ENCODE measurements at places on chromosomes 5 and 9. TPM values are rescaled to one million over a fixed set of nuclear protein-coding genes. Genes with fewer than 3 reads are reported as not detected.

Gene ACSL6
- total RNA-seq = 1.4 TPM

Gene FOXD4L3
- not detected for total RNA-seq

Gene LRRC70
- total RNA-seq = 3.6 TPM

Gene MARVELD2
- total RNA-seq = 41.2 TPM

DNA sequence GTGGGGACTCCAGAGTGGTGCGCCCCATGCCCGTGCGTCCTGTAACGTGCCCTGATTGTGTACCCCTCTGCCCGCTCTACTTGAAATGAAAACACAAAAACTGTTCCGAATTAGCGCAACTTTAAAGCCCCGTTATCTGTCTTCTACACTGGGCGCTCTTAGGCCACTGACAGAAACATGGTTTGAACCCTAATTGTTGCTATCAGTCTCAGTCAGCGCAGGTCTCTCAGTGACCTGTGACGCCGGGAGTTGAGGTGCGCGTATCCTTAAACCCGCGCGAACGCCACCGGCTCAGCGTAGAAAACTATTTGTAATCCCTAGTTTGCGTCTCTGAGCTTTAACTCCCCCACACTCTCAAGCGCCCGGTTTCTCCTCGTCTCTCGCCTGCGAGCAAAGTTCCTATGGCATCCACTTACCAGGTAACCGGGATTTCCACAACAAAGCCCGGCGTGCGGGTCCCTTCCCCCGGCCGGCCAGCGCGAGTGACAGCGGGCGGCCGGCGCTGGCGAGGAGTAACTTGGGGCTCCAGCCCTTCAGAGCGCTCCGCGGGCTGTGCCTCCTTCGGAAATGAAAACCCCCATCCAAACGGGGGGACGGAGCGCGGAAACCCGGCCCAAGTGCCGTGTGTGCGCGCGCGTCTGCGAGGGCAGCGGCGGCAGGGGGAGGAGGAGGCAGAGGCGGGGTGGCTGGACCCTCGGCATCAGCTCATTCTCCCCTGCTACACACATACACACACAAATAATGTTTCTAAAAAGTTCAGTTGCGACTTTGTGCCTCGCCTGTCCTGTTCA is 668 bp downstream of the GLIS3 start:
- no peaks in the 10 kb centered on the region for H3K4me1 ChIP-seq
- H3K27me3 ChIP-seq = no peaks in the 10 kb centered on the region
- peak overlapping the region; percentile 93 for H3K27ac ChIP-seq
- peak; percentile 77 for DNase-seq
- peak overlapping the region; percentile 64 for H3K4me3 ChIP-seq
- H3K36me3 ChIP-seq = no peaks in the 10 kb centered on the region

DNA sequence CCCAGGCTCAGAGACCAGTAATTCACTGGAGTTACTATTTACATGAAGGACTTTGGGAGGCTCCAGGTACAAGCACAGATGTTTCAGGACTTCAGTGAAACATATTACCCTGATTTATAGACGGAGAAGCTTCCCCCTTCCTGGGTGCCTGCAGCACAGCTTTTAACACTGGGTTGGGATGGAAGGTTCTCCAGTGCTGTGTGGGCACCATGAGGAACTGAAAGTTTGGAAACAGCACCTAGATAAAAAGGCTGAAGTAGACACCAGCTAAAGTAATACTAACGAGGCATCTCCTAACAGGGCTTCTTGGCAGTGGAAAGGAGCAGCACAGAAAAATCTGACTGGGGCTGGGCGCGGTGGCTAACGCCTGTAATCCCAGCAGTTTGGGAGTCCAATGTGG is 70.7 kb downstream of the GCNT1 start:
- no peak overlapping the region for H3K4me3 ChIP-seq
- no peaks in the 10 kb centered on the region for H3K27me3 ChIP-seq

DNA sequence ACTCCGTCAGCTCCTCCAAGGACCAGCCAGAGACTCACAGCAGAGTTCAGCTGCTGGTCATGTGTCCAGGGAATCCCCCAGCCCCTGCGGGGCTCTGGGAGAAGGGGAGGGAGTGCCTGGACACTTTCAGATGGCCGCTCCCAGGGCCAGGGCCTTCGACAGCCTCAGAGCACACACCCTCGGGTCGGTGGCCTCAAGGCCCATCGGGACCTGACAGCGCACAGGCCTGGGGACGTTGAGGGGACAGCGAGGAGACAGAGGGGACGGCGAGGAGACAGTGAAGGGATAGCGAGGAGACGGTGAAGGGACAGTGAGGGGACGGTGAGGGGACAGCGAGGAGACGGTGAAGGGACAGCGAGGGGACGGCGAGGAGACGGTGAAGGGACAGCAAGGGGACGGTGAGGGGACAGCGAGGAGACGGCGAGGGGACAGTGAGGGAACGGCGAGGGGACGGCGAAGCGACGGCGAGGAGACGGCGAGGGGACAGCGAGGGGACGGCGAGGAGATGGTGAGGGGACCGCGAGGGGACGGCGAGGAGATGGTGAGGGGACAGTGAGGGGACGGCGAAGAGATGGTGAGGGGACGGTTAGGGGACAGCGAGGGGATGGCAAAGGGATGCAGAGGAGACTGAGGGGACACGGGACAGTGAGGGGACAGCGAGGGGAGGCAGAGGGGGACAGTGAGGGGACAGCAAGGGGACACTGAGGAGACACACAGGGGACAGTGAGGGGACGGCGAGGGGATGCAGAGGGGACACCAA is 47.3 kb downstream of the SLC12A7 start:
- H3K27me3 ChIP-seq = no peaks in the 10 kb centered on the region
- peaks cover 13% of the 10 kb centered on the region for H3K36me3 ChIP-seq
- no peak overlapping the region for H3K4me3 ChIP-seq
- DNase-seq = peak; percentile 62
- H3K4me1 ChIP-seq = no peaks in the 10 kb centered on the region
- no peak overlapping the region for H3K27ac ChIP-seq

DNA sequence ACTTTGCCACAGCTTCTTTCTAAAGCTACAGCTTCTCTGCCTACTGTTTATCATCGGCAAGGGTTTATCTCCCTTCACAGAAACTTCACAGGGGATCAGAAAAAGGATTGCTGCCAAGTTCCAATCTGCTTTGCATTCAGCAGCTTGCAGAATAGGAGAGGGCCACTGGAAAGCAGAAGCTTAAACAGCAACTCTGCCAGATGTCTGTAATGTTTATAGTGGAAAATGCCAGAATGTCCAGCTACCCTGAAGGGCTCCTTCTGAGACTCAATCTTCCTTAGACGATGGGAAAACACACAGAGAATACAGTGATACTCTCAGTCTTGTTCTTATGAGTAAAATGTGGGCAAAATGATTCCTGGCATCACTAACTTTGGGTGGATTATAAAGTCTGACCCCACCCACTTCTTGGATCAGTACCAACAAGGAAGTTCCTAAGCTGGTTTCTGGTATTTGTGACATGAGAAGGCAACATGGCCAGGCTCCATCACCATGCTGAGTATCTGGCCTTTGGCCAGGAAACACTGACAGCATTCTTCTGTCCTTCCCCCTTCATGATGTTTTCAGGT is 19.0 kb downstream of the STOM start:
- H3K27ac ChIP-seq = peak overlapping the region; percentile 52
- DNase-seq = no peak
- H3K36me3 ChIP-seq = peaks cover 34% of the 10 kb centered on the region
- H3K27me3 ChIP-seq = no peaks in the 10 kb centered on the region
- peaks cover 21% of the 10 kb centered on the region for H3K4me1 ChIP-seq
- H3K4me3 ChIP-seq = no peak overlapping the region

- H3K36me3 ChIP-seq = no peaks in the 10 kb centered on the region
- DNase-seq = no peak
- no peaks in the 10 kb centered on the region for H3K27me3 ChIP-seq
- no peak overlapping the region for H3K27ac ChIP-seq
These were observed 25.2 kb upstream of the ADAMTS6 start for GRCh38 chr5:65506961-65507360.

- H3K27me3 ChIP-seq = no peaks in the 10 kb centered on the region
- H3K27ac ChIP-seq = no peak overlapping the region
- H3K4me1 ChIP-seq = no peaks in the 10 kb centered on the region
- H3K4me3 ChIP-seq = no peak overlapping the region
These were observed 36.7 kb downstream of the RFK start for GRCh38 chr9:76357555-76357954.

DNA sequence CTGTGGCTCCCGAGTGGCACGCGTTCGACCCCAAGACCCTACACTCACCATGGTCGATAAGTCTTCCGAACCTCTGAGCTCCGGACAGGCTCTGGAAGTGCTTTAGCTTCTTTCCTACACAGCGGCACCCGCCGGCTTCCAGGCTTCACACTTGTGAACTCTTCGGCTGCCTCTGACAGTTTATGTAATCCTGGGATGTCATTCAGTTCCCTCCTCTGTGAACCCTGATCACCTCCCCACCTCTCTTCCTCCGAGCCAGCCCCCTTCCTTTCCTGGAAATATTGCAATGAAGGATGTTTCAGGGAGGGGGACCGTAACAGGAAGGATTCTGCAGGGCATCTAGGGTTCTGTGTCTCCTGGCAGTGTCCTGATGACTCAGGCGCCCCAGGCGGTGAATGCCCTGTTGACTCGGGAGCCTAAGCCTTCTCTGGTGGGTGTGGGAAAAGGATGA is at the start of gene CD14:
Gene CD14, minus strand, starts transcription at position 155 of the 451 bp plus-strand sequence. Its CDS starts 104 bp downstream, at position 51.
- no peaks in the 10 kb centered on the region for H3K36me3 ChIP-seq
- H3K4me3 ChIP-seq = peak within 1 kb of the TSS; percentile 38
- peaks cover 7% of the 10 kb centered on the region for H3K27me3 ChIP-seq
- H3K27ac ChIP-seq = peak within 1 kb of the TSS; percentile 65
- H3K4me1 ChIP-seq = no peaks in the 10 kb centered on the region

GRCh38 chr5:9479361-9479760 is 66.5 kb downstream of the SEMA5A start:
- H3K27me3 ChIP-seq = no peaks in the 10 kb centered on the region
- no peak for DNase-seq
- H3K4me3 ChIP-seq = no peak overlapping the region
- H3K27ac ChIP-seq = no peak overlapping the region
- H3K4me1 ChIP-seq = no peaks in the 10 kb centered on the region

DNA sequence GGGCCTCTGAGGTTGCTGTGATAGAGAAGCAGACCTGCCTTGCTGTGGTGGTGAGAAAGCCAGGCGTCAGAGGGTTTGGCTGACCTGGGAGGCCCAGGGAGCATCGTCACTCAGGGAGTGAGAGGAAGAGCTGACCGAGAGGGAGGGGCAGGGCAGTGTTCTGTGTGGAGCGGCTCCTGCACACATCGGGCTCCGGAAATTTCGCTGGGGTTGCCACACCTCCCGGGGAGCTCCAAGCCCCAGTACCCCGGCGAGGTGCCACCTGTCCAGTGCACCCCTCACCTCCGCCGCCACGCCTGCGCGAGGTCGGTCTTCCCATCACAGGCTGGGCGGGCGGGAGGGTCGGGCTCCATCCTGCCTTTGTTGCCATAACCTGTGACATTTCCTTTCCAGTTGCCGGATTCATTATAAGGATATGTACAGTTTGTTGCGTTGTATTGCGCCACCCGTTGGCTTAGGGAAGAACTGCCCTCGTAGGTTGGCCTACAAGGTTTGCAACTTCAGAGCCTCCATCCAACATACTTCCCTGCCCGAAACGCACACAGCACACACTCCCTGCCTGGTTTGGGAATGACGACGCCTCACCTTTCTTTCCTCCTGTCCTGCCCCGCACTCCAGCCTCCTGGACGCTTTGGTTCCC is 223.2 kb downstream of the CACNA1B start:
- no peak overlapping the region for H3K4me3 ChIP-seq
- DNase-seq = peak; percentile 6
- no peaks in the 10 kb centered on the region for H3K36me3 ChIP-seq
- no peak overlapping the region for H3K27ac ChIP-seq
- no peaks in the 10 kb centered on the region for H3K4me1 ChIP-seq

DNA sequence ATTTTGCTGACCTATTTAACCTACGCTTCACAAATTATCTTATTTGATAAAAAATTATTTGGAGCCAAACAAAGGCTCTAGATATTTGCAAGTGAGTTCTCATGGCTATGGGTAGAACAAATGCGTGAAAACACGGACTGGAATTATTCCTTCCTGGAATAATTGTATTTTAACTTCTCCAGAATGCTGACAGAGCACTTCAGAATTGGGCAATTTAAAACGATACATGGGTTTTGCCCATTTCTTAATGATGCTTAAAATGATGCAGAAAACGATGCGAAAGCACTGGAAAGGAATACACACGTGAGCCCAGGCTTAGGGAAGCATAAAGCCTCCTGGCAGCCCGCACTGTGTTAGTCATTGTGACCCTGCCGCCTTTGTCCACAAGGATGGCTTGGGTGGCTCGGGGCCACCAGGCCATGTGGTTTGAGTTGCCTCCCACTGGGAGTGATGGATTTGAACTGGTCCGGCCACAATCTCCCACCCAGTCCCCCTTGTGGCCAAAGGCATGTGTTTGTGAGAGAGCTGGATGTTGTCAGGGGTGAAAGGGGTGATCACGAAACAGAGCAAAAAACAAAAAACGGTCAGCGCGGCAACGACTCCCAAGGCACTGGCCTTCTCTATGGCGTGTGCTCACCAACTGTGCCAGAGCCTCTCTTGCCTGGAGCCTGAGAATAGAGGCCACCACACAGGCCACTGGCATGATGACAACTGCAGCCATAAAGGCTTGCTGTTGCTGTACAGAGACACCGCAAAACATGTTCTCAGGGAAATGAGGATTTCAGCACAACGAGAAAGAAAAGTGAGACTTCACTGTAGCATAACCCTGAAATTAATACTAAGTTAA is 234.2 kb upstream of the ADAMTS16 start:
- no peak overlapping the region for H3K27ac ChIP-seq
- DNase-seq = no peak
- no peak overlapping the region for H3K4me3 ChIP-seq
- H3K4me1 ChIP-seq = no peaks in the 10 kb centered on the region
- no peaks in the 10 kb centered on the region for H3K36me3 ChIP-seq

Measured in kidney (tissue), 22 donors.